ENCODE measurements at places on chromosomes 11 and 22.

DNA sequence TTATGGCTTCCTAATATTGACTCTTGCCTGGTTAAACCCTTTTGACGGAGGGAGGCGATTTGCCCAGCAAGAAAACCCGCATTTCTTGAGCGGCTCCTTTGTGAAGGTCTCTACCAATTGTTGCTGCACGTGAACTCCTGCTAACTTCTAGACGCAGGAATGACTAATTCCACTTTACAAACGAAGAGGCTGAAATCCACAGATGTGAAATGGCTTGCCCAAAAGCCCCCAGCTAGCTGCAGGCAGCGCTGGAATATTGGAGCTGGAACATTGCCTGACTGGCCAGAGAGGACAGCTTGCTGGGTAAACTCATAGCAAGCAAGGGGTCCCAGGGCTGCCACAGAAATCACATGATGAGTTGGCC lies 542 bp downstream of the GCAT start:
- no peak for DNase-seq

- no peak for DNase-seq
These were observed 25.6 kb downstream of the OR2AG2 start for GRCh38 chr11:6746086-6746618.

DNA sequence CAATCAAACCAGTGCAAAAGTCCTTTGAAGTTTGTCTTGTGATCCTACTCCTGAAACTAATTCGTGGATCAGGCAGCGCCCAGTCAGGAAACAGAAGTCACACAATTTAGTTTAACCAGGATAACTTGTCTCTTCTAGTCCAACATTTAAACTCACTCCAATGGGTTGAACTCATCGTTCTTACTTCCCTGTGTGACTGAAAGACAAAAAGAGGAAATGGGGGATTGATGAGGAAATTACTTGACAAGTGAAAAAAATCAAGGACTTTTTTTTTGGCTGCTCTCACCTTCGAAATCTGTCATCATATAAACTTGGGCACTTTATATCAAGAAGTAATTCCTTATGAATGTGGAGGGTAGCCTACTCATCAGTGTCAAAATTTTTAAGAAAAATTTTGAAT lies 78.4 kb downstream of the HSD17B12 start:
- no peak for DNase-seq

DNA sequence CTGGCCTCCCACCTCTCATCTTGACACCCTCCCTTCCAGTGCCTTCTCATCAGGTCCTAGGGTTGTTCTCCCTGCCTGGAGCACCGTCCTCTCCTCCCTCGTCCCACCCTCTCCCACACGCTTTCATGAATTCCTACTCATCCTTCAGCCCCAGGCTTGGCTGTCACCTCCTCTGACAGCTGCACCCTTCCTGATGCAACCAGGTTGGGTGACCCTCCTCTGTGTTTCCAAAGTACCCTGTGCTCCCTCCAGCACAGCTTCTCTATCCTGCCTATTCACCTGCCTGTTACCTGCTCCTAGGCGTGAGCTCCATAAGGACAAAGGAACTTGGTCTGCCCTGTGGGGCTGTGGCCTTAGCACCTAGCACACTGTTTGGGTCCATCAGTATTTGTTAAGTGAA lies 58.4 kb downstream of the SGSM3 start:
- no peak for DNase-seq

- DNase-seq = no peak
These were observed 58.8 kb upstream of the SYN3 start for GRCh38 chr22:33116841-33117547.

- DNase-seq = no peak
These were observed 3.8 kb downstream of the DCPS start for GRCh38 chr11:126307706-126308105.

DNA sequence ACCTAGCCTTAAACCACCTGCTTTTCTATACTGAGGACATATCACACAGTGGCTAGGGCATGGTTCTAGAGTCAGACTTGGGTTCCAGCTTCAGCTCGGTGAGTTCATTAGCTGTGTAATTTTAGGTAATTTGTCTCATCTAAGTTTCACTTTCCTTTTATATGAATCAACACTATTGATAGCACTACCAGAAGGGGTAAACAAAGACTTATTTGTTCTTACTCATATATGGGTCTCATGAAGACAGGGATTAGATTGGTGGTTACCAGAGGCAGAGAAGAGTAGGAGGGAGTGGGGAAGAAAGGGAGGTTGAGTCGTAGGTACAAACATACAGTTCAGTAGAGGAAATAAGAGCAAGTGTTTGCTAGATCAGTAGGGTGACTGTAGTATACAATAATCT lies 924.7 kb downstream of the OPCML start:
- DNase-seq = no peak

- no peak for DNase-seq
These were observed 233.7 kb upstream of the NAV2 start for GRCh38 chr11:19478891-19479290.

GRCh38 chr11:124748481-124749343 lies 3.3 kb downstream of the VSIG2 start:
- no peak for DNase-seq

- DNase-seq = no peak
These were observed 14.8 kb downstream of the FAM181B start for GRCh38 chr11:82718821-82719220.

- no peak for DNase-seq
These were observed at the start of gene LRP5 for GRCh38 chr11:68312117-68312779. Gene LRP5, plus strand, starts transcription at chr11:68312591. Its CDS starts 124 bp downstream, at chr11:68312715.

DNA sequence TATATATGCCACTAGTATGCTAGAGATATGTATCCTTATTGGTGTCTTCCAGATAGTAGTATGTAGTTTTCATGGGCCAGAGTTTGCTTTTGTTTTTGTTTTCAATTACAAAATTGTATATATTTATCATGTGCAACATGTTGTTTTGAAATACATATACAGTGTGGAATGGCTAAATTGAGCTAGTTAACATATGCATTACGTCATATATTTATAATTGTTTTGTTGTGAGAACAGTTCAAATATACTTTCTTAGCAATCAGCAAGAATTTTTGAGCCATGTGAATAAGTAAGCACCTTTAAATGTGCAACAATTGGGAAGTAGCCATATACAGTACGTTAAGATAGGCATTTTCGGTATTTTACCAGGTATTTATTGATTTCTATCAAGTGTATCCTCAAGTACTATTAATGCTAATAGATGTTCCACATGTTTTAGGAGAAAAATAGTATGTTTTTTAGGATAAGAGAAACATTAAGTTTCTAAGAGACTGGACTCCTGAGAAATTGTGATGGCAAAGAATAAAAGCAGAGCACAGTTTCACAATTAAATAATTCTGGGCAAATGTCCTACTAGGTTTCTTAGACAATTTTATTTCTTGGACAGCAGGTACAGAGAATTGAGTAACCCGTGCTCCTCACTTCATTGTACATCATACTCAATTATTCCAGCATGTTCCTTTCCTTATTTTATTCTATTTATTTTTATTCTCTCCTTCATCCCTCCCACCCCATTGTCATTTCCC lies 60.5 kb upstream of the SLC5A12 start:
- no peak for DNase-seq

DNA sequence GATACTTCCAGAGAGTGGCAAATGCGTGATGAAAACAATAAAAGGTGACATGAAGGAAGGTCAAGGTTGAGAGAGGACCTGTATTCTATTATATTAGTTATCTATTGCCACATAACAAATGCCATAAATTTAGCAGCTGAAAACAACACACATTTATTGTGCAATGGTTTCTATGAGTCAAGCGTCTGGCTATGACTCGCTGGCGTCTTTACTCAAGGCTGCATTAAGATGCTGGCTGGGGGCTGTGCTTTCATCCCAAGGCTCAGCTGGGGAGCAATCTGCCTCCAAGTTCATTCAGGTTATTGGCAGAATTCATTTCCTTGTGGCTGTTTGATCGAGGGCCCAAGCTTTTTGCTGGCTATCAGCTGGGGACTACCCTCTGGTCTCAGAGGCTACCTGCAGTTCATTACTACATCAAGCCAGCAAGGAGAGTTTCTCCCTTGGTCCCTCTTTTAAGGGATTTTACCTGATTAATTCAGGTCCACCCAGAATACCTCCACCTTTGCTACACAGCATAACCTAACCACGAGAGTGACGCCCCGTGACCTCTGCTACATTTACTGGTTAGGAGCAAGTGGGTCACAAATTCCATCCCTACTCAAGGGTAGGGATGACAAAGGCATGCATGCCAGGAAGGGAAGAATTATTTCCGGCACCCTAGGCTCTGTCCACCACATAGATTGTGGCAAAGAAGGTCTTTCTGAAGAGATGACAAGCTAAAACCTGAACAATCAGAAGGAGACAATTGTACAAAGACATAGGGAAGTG lies 549.1 kb downstream of the MN1 start:
- no peak for DNase-seq

DNA sequence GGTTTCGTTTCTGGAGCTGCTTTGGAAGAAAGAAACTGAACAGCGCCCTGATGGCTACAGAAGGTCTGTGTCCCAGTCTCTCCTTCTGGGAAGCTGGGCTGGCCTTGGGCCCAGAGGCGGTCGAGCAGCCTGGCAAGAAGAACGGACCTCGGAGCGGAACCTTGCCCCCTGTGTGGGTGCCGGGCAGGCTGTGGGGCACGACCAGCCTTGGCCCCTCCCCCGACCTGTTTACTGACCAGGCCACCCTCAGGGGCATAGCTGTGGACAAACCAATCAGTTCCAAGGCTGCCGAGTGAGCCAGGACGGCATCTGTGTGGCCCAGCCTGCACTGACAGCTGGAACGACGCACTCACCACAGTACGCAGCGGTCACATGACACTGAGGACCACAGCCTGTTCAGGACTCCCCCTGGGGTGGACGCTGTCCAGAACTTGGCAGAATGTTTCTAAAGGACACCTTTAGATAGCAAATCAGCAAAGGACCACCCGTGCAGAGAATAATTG lies 7.2 kb downstream of the PIM3 start:
- DNase-seq = no peak

DNA sequence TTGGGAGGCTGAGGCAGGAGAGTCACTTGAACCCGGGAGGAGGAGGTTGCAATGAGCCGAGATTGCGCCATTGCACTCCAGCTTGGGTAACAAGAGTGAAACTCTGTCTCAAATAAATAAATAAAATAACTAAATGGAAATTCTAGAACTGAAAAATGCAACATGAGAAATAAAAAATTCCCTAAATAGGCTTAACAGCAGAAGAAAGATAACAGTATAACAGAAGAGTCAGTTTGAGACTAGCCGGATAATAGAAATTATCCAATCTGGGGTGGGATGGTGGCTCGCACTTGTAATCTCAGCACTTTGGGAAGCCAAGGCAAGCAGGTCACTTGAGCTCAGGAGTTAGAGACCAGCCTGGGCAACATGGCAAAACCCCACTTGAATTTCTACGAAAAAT lies 14.1 kb downstream of the SLC25A1 start:
- no peak for DNase-seq

DNA sequence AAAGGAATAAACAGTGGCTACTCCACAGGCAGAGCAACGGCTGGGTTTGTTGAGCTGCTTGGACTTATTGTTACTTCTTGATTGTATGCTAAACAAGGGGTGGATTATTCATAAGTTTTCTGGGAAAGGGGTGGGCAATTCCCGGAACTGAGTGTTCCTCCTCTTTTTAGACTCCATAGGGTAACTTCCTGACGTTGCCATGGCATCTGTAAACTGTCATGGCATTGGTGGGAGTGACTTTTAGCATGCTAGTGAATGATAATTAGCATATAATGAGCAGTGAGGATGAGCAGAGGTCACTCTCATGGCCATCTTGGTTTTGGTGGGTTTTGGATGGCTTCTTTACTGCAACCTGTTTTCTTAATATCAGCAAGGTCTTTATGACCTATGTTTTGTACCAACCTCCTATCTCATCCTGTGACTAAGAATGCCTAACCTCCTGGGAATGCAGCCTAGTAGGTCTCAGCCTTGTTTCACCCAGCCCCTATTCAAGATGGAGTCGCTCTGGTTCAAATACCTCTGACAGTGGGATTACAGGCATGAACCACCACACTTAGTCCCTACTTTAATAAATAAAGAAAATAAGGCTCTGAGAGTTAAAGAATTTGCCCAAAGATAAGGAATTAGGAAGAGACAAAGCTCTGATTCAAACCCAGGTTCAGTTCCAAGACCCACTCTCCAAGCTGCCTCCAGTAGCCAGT lies 65.6 kb upstream of the CLMP start:
- no peak for DNase-seq

GRCh38 chr11:74743640-74744039 lies 5.0 kb upstream of the RNF169 start:
- DNase-seq = no peak

DNA sequence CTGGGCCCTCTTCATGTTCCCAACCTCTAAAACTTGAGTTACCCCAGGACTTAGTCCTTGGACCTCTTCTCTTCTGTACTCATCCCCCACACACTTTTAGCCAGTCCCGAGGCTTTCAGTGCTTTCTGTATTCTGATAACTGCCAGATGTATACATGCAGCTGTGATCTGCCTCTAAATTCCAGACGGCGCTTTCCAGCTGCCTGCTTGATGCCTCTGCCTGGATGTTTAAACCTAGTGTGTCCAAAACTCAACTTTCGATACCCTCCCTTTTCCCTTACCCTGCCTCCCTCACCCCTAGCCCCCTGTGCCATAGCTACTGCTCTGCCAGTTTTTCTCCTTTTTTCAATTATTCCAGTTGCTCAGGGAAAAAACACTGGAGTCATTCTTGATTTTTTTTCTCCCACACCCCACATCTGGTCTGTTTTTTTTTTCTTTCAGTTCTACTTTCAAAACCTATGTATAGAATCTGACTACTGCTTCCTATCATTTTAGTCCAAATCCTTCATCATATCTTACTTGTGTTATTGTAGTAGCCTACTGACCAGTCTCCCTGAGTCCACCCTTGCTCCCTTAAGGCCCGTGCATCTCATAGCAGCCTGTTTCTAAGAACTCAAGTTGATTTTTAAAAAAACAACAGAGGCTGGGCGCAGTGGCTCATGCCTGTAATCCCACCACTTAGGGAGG lies 32.9 kb upstream of the TECTA start:
- no peak for DNase-seq

- no peak for DNase-seq
These were observed 983.3 kb downstream of the OPCML start for GRCh38 chr11:132549001-132549400.

All from NCI-H748 treated with DMSO at 0.1 percent for 48 hours (cell line).